Activated naive CD4-positive, alpha-beta T cell (primary cell): ENCODE measurements at places on chromosomes 16 and 17.

DNA sequence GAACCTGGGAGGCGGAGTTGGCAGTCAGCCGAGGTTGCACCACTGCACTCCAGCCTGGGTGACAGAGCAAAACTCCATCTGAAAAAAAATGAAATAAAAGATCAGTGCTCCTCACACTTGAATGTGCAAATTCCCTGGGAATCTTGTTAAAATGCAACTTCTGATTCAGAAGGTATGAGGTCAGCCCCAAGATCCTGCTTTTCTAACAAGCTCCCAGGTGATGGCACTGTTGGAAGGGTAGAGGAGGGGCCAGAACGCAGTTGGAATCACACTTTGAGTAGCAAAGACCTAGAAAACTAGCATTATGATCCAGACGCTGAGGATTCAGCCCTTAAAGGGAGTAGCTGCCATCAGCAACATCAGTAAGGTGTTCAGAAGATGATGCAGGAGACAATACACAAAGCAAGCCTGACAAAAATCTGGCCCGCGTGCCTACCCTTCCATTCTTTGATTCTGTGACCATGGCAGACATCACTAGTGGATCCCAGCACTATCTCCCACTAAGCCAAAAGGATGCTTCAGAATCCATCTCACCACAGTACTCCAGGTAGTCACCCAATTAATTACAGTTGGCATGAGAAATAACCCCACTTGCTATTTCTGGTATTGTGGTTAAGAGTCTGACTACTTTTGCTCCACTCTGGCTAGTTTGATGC lies 33.1 kb upstream of the MEIOC start:
- DNase-seq: no peak

DNA sequence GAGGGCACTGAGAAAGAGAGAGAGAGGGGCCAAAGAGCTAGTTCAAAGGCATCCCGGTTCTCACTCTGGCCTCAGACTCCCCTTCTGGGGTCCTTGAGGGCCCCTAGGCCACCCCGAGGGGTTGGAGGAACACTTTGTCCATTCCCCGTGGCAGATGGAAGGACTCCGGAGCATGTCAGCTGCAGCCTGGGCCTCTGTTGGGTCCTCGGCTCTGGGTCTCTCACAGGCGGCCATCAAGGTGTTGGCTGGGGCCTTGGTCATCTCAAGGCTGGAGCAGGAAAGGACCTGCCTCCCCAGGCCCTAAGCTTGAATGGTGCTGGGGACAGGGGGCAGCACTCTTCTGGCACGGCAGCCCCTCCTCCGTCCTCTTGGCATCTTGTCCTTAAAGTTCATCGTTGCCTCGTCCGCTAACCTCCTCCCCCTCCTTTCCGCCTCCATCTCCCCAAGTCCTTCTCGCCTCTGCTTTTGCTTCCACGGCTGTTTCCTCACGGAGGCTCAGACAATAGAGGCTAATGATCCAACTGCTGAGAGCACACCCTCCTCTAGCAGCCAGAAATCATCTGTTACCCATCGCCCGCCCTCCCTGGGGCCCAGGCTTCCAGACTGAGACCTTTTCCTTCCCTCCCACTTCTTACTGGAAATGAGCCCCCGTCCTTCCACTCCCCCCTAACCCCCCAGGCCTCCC lies 23.3 kb downstream of the CCR7 start:
- no peak for DNase-seq

DNA sequence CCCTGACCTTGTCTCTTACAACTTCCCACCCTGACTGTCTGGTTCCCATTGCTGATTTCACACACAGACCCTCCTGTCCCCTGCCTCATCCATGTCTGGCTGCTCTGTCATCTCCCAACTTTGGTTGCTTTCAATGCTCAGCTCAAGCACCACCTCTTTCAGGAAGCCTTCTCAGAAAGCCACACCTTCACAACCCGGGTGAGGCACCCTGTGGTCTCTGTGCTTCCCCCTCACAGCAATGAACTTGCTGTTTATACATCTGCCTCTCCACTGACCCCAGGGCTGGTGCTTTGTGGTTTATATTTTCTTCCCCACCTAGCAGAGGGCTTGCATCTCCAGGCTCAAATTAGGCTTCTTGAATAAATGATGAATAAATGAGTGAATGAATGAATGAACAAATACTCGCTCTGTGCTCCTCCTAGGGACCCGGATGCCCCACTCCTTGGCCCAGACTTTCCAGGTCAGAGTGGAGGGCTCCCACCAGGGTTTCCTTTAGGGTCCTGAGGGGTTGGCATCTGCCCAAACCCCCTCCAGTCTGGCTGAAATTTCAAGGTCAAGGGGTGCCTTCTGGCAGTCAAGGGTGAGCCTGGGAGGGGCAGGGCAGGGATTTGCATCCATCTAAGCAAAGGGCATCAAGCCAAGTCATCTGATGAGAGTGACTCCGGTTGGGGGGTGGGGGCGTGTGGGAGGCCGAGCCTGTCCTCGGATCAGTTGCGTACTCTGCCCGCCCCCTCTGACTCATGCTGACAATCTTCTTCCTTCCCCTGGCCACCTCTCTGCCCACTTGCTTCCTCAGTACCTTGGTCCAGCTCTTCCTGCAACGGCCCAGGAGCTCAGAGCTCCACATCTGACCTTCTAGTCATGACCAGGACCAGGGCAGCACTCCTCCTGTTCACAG lies at the start of gene ITGAX:
Gene ITGAX (plus strand): TSS at position 783 of the 898 bp plus-strand sequence. CDS start 79 bp downstream, at position 862.
- DNase-seq: no peak

GRCh38 chr16:81261049-81261648 lies 22.7 kb downstream of the BCO1 start:
- DNase-seq: no peak

- DNase-seq: no peak
These were observed 703.8 kb upstream of the EEF2KMT start for GRCh38 chr16:5801396-5801795.

DNA sequence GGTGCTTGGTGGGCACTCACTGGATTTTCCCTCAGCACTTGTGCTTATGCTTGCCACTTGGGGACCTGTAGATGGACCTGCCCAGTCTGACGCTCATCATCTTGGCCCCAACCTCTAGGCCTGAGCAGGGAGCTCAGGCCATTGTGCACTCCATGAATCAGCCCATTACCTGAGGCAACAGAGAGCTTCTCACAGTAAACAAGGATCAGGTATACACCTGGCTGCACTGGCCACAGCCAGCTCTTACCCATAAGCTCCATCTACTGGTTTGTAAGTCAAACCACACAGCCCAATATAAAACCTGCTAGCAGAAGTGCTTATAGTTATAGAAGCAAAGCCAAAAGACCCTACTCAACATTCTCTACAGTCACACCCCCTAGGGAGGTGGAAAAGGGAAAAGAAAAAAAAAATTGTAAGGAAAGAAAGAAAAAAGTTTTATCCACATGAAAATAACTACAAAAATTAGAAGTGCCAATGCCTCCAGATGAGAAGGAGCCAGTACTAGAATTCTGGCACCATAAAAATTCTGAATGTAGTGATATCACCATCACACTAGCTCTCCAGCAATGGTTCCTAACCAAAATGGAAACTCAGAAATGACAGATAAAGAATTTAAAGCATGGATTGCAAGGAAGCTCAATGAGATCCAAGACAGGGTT lies 87.8 kb upstream of the CDH5 start:
- DNase-seq: no peak

DNA sequence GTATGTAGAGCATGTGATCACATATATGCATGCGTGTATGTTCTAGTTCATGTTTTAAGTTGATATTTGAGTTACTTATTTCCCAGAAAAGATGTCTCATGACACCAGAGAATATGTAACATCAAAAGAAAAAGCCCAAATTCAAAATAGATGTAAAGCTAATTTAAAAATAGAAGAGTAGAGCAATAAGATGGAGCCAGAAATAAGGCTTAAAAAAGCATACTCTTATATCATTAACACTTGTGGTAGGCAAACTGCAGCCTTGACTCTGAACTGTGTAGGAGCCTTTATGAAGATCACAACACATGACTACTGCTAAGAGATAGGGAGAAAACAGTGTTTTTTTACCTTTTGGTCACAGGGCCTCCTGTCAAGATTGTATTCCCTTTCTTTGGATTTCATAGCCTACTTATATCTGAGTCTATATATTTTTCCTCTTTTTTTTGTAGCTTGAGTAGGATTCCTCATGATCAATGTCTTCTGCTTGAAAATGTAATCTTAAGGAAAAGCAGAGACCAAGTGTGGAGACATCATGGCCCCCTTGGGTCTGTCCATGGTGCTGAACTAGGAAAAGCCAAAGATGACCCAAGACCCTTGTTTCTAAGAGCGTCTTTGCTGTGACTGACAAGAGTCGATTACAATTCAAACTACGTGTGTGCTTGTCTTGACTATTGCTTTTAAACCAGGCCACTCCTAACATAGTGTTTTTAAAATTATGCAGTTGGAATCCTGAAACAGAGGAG lies 390.4 kb downstream of the SHISA9 start:
- no peak for DNase-seq

DNA sequence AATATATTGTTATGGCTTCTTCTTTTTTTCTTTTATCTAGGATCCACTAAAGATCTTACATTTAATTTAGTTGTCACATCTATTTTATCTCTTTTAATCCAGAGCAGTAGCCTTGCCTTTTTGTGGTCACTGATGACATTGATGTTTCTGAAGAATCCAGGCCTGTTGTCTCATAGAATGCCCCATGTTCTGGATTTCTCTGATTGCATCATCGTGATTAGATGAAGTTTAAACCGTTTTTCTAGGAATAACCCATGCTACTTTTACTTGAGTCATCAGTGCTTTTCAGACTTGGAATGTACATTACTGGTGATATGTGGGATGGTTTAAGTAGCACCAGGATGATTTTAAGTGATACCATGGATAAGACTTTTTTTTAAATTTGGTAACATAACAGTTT lies 106.4 kb upstream of the CES5A start:
- DNase-seq: no peak

DNA sequence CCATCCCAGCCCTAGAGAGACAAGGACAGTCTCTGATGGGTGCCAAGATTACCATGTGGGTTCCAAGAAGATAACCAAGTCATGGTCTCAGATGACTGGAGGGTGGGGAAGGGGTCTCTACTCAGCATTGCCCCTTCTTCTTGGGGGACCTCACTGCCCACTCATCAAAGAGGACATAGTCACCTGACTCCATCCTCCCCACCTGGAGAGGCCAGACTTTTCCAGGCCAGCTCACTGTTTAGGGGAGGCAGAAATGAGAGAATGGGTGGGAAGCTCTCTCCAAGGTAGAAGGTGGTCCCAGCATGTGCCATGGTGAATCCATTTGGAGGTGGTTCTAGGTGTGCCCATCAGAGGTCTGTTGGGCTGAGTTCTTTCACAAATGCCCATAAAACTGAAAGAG lies 20.7 kb upstream of the IL21R start:
- no peak for DNase-seq

DNA sequence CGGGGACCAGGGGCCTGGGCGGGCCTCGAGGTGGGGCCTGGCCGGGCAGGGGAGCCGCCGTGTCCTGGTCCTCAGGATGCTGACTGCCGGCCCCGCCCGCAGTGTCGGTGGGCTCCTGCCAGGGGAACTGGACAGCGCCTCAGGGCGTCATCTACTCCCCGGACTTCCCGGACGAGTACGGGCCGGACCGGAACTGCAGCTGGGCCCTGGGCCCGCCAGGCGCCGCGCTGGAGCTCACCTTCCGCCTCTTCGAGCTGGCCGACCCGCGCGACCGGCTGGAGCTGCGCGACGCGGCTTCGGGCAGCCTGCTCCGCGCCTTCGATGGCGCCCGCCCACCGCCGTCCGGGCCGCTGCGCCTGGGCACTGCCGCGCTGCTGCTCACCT lies 2.3 kb upstream of the PAQR4 start:
- no peak for DNase-seq

DNA sequence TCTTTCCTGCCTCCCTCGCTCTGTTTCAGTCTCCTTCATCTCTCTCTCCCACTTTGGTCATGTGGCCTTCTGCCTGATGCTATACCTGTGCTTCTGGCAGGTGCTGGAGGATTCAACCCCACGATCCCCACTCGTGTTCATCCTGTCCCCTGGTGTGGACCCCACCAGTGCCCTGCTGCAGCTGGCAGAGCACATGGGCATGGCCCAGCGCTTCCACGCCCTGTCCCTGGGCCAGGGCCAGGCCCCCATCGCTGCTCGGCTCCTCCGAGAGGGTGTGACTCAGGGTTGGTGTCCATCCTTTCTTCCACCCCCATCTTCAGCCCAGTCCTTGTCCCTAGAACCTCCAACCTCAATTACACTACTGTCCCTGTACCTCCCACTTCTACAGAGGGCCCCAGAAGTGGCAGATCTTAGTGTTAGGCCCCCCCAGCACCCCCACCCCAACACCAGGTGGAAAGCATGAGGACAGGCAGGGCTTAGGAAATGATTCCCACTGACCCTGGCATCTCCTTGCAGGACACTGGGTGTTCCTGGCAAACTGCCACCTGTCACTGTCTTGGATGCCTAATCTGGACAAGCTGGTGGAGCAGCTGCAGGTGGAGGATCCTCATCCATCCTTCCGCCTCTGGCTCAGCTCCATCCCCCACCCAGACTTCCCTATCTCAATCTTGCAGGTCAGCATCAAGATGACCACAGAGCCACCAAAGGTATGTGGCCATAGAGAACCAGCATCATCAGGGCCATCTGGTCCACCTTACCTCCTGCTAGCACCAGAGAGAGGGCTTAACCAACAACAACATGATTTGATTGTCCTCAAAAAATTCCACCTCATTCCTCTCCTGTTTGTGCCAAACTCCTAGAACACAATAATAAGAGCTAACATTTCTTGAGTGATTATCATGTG lies 9.7 kb upstream of the KDM6B start:
- no peak for DNase-seq

DNA sequence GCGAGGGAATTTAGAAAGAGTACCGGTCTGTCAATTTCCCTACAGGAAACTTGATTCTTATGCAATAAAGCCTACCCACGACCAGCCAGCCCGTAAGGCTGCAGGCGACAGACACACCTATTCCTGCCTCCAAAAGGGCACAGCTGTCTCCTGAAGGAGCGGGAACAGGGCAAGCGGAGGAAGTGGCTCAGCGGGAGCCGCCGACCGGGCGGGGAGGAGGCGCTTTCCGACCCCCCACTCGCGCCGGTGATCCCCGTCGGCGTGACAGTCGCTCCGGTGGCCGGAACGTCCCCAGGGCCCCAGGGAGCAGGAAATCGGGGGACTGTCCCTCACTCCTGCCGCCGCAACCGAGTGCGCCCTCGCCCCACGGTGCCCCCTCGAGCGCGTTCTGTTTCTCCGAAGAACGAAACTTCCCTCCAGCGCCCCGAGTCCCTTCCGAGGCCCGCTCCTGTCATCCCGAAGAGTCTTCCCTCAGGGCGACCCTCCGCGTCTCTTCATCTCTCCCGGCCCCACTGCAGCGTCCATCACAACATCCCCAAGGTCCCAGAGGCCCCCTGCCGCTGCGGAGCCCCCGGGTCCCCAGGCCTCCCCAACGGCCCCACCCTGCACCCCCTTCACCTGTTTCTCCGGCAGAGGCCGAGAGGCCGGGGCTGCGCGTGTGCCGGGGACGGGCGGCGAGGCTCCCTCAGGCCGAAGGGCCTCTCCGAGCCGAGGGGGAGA lies 421 bp downstream of the STAT3 start:
- no peak for DNase-seq
